Stimulated activated CD8-positive, alpha-beta memory T cell treated with anti-CD3 and anti-CD28 coated beads, Interleukin-7, amount 100 ng/mL, for 4 hours (primary cell): ENCODE measurements at places on chromosomes 2 and 18.

- no peak for DNase-seq
Observed at GRCh38 chr2:44549856-44550255, 188.1 kb downstream of the CAMKMT start.

DNA sequence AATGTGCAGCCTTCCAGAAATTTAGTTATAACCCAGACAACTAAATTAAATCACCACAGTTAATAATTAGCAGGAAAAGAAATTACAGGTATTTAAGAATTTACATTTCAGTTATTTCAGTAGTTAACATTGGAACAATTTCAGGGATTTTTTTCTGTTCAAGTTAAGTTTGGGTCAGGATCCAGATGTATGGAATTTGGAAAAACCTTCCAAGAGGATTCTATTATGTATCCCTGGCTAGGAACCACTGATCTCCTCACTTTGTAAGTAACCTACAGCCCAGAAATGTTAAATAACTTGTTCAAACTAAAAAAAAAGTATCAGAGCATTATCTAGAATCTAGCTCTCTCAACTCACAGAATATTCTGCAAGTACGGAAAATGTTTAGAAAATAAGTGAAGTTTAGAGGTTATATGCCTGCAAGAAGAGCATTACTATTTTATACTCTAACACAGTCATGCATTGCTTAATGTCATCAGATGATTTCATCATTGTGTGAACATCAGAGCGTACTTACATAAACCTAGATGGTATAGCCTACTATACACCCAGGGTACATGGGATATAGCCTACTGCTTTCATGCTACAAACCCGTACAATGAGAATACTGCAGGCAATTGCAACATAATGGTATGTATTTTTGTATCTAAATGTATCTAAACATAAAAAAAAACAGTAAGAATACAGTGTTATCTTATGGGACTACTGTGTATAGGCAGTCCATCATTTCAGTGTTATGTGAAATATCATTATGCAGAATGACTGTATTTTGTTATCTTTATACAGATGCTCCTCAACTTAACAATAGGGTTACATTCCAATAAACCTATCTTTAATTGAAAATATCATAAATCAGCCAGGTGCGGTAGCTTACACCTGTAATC lies 6.1 kb downstream of the NCKAP1 start:
- no peak for DNase-seq

- DNase-seq = no peak
Observed at GRCh38 chr2:10548626-10549025, 100.5 kb upstream of the ODC1 start.

- no peak for DNase-seq
Observed at GRCh38 chr2:182618672-182619079, 97.4 kb upstream of the DNAJC10 start.

GRCh38 chr2:105961599-105962146 lies 217.0 kb downstream of the NCK2 start:
- no peak for DNase-seq

- DNase-seq = no peak
Observed at GRCh38 chr2:27802547-27802946, 31.0 kb downstream of the MRPL33 start.

DNA sequence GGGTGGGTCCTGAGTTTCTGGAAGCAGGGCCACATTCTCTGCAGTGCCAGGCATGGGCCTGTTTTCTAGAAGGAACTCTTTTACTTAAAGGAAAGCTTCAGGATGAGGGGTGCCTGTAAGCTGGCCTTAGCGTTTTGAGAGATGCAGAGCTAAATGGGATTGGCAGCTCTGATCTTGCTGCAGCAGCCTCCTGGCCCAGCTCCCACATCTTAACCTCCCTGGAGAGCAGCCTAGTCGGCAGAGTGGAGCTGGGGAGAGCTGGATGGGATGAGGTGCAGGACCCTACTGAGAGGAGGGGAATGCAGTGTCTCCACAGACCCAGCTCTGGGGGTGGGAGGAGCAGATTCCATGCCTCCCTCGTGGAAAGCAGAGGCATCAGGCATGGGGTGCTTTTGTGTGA lies 52.0 kb downstream of the TMEM17 start:
- DNase-seq = no peak

DNA sequence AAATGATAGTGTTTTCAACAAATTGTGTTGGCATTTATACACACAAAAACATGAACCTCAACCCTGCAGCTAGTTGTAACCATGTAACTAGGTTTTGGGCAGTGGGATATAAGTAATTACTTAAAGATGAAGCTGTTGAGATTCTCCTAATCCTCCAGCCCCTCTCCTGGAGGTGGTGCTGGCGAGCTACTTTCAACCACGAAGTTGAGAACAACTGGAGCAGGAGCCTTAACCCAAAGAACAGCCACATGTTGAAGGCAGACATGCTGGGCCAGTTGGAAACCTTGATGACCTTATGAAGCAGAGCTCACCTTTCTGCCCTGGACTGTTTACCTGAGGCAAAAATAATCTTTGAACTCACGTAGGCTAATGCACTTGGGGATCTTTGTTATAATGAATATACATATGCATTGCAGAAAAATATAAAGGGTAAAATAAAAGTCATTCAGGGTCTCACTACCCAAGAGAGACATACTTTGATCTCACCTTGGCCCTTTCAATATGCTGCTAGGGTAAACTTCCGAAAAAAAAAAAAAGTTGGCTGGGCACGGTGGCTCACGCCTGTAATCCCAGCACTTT lies 89.6 kb upstream of the NPAS2 start:
- no peak for DNase-seq

DNA sequence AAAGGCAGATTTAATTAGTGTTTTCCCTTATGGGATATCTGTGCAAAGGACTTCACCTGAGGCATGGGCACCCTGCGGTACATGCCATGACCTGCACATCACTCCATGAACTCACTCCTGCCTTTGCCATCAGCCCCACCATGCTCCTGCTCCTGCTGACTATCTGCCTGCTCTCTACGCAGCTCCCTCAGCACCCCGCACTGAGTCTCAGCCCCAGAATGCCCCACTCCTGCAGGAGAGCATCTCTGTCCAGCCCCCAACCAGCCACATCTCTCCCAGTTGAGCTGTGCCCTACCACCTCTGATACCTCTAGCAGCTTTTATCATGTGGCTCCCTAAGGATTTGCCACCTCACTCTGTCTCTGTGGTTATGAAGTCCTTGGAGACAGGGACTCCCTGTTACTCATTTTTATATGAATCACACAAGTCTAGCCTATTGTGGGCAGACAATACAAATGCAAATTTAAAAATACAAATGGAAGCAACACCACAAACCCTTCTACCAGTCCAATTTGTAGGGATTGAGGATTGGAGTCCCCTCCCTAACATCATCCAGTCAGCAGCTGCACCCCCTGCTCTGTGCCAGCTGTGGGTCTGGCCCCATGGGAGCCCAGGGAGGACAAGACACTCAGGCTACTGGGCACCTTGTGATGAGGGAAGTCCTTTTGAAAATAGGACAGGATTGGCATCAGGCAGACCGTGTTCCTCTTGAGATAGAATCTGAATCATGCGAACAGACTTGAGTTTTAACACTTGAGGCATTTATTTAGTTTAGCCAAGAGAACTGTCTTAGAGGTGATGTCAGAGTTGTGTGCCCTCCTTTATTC lies 689.6 kb upstream of the HS6ST1 start:
- no peak for DNase-seq

DNA sequence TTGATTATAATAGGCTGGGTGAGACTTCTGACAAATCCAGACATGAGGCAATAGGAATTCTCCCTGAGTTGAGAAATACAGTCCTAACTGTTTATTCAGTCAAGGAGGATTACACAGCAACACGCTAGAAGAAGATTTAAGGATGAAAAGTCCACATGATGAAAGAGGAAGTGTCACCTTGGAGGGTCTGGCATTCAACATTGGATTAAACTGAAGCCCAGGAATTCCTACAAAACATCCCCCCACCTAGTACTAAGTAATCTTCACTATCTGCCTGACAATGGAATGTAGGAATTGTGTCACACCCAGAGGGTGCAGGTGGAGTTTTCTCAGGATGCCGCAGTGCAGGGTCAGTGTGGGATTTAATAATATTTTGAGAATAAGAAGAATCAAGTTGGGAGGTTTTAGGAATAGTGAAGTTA lies 142.4 kb downstream of the SOCS6 start:
- no peak for DNase-seq

- DNase-seq = no peak
Observed at GRCh38 chr2:23381485-23381884, 3.5 kb upstream of the KLHL29 start.

DNA sequence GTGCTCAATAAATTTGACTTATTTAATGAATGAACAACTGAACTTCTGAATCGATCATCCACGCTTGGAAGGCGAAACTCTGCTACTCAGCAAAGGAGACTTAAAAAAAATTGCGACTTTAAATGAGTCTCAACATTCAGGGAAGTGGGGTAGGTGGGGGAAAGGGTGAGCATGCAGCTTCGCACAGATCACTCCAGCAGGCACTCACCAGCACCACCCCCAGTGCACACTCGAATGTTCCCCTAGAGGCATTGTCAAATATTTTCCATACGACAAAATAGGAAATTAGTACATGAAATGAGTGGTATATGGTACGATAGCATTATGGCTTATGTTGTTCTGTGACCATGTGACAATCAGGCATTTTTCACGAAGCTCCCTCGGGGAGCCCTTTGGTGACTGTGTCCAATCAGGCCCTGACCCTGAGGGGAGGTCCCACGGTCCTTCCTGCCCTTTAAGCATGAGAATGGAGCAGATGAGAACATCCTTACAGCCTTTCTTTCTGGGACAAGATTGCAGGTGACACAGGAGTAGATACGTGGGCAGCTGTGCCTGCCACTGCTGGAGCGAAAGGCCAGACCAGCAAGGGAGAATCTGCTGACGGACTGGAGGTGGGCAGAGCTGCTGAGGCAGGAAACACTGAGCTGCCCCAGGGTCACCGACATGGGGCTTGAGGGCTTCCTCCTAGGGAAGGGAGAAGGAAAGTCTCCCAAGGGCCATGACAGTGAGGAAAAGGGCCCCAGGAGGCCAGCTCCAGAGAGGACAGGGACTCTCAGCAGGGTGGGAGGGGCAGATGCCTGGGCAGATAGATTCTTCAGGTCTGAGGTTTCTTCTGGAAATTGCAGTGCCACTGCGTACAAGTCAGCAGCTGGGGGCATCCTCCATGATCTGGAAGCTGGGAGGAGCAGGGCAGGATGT lies 101.3 kb upstream of the ID2 start:
- no peak for DNase-seq

DNA sequence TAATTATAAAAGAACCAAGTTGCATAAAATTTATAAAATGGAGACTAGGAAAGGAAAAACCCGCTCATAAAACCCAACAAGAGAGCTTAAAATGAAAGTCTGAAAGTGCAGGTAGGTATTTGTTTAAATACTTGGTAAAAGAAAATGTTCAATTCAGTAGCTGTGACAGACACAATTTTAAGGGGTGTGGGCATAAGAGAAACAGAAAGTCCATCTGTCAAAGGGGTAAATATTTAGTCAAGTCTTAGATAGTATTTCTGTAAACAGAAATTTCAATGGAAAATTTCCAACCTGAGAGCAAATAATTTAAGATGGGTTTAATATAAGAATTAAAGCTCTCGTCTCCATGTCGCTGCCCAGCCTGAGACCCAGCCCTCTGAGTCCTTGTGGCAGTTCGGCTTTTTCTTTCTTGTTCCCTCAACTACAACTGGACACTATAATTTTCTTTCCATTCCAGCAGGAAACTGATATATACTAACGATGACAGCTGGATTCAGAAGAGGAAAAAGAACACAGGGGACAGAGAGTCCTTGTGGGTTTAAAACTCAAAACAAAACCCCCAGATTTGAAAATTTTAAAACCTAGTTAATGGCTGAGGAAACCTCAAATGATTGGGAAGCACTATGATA lies 88.0 kb upstream of the ZFP36L2 start:
- DNase-seq = no peak

DNA sequence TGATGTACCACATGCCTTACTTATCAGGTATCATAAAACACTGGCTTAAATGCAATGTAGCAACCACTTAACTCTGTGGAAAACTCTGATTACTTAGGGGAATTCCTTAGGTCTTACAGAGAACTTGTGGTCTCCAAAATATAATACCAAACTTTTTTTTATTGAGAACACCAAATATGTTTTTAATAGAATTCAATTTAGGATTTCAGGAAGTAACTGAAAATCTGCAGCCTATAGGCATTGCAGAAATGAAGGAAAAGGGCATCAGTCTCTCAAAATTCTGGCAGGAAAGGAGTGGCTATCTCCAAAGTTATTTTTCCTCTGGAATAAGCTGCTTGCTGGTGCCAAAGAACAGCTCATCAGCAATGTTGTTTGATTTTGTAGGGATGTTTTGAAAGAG lies 105.3 kb upstream of the UGP2 start:
- no peak for DNase-seq

GRCh38 chr2:241339839-241340630 lies 16.1 kb upstream of the FARP2 start:
- no peak for DNase-seq

DNA sequence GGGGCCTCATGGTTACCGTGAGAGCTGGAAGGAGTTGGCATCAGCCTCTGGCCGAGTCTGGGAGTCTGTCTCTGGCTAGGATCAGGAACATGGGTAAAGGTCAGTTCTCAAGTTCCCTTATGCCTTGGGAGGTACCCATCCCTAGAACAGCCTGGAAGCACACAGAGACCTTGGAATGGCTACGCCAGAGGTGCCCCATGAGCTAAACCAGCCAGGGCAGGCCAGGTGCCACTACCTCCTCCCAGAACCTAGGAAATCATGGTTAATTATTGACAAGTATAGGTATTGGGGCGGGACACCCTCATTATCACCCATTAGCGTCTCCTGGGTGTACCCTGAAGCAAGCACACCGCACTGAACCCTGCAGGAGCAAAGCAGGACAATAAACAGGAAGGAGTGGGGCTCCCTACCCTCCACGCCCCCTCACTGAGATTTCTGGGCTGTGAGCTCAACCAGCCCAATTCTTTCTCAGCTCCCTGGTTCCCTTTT lies 3.0 kb upstream of the ASPRV1 start:
- DNase-seq = no peak

GRCh38 chr2:130985831-130986649 lies 107.2 kb downstream of the FAM168B start:
- DNase-seq = no peak

DNA sequence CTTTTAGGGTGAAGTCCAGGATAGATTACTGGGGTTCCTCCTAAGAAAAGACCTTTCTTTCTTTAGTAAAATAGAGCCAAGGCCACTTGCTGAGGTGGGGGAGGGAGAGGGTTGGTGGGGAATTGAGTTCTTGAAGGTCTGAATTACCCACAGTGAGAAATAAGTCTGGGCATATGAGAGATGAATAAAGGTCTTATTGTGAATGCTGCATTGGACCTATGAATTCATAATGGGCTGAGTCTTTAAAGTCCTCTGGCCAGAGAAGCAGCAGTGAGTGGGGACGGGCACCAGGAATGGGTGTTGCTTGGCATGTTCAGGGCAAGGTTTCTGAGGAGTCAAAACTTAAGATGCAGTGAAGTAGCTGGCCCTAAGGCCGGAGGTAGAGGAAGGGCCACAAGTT lies 10.5 kb downstream of the MAPRE3 start:
- DNase-seq = no peak

- no peak for DNase-seq
Observed at GRCh38 chr2:24336811-24337210, 23.5 kb downstream of the ITSN2 start.

- no peak for DNase-seq
Observed at GRCh38 chr18:42780171-42780570, 335.3 kb downstream of the RIT2 start.
